ENCODE measurements at places on chromosomes 2 and 18. TPM values are rescaled to one million over a fixed set of nuclear protein-coding genes. Genes with fewer than 3 reads are reported as not detected.
A peak's percentile ranks its signal among the peaks of the same experiment; 100 is the strongest.

DNA sequence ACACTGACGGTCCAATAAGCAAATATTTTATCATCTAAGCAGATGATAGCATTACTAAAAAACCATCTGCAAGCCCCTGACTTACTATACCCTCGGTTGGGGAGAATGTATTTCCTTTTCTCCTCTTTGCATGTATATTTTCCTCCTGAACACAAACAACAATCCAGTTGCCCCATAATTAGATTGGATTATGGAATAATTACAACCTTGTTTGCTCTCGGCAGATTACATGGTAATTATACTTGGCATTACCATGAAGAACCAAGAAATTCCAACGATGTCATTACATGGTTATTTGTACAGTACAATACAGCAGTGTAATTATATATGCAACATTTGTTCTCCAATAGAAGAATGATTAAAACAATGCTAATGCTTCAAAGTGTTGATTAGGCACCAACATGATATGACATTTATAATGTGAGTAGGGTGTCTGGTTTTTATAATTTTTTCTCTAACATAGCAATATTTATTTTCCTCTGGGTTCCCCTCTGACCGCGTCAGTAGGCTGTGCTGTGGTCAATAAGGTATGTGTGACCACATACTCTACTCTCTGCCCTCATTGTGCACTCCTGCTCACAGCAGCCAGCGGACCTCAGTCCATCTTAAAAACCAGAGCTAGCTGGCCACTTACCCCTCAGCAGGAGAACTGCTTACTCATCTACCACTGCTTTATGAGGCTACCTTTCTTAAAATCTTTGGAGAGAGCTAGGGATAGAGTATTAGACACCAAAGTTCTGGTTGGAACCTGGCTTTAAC is 176.1 kb downstream of the INSIG2 start:
- no peak for DNase-seq

DNA sequence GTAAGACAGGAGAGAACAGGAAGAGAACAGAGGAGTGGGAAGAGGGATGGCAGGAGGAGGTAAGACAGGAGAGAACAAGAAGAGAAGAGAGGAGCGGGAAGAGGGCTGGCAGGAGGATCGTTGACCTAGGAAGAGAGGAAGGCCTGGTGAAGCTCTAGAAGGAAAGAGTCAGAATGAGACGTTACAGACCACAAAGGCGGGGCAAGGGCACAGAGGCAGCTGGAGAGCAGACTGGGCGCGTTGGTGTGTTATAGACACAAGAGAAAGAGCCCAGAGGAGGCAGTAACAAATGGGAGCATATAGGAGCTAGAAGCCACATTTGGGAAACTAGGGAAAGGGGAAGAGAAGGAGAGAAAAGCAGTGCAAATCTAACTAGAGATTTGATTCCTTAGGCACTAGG is 26.6 kb downstream of the PTRHD1 start:
- no peak for DNase-seq

DNA sequence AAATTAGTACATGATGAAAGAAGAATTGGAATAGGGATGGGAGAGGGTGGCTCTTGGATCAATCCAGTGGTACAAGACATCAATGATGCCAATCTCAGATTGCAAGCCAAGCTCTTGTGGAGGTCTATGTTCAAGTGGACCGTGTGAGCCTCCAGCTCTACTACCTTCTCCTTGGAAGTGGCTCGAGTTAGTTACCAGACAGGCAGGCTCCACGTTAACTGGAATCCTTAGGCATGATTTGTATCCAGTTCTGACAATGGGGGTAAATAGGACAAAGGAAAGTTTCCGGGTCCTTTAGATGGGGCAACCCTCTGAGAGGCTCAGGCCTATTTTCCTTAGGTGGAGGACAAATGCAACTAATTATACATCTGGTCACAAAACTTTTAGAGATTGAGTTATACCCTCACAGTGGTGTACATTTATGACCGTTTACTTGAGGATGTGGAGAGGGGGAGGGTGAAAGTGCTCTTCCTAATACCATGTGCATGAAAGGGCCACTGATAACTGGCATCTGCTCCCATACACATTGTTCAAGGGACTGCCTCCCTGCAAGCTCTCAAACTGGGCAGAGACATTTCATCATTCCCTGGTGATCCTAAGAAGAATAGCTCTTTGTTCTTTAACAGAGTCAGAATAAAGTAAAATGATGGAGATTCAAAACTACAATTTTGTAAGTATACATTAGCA is 180.2 kb downstream of the SOCS6 start:
- no peak for DNase-seq

GRCh38 chr2:12965540-12966269 is 249.0 kb downstream of the TRIB2 start:
- DNase-seq: no peak

- DNase-seq: no peak
These were observed 104.8 kb downstream of the TANC1 start for GRCh38 chr2:159073256-159073655.

GRCh38 chr2:63872571-63873328 is 31.1 kb downstream of the UGP2 start:
- DNase-seq: no peak

DNA sequence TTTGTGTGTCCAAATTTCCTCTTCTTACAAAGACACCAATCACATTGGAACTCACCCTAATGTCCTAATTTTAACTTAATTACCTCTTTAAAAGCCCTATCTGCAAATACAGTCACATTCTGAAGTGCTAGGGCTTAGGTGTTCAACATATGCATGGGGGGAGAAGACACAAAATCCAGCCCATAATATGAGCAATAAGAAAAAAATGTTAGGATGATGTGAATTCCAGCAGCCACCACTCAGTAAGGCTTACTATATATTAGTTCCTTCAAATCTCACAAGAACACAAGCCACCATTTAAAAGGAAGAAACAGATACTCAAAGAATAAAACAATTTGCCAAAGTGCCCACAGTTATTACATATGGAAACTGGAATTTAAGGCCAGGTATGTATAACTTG is 285.7 kb downstream of the EPHA4 start:
- no peak for DNase-seq

DNA sequence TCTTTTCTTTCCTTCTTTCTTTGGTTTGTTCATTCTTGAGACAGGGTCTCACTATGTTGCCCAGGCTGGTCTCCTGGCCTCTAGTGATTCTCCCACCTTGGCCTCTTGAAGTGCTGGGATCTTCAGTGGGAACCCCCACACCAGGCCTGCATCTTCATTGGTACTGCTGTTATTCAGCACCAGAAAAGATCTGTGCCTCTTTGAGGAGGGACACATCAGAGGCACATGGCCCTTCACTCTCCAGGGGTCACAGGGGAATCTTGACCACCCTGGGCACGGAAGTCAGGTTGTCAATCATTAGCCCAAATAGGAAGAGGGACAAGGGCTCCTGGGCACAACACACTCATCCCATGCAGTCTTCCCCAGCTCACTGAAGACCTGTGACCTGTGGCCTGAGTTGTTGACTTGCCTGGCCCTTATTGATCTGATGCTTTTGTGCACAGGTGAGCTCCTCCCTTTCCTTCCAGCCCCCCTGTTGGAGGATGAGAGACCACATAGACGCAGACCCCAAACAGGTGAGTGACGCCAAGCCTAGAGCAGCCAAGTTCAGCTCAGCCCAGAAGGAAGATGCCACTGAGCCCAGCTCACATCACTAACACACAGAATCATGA is 33.0 kb upstream of the ODC1 start:
- DNase-seq: no peak

DNA sequence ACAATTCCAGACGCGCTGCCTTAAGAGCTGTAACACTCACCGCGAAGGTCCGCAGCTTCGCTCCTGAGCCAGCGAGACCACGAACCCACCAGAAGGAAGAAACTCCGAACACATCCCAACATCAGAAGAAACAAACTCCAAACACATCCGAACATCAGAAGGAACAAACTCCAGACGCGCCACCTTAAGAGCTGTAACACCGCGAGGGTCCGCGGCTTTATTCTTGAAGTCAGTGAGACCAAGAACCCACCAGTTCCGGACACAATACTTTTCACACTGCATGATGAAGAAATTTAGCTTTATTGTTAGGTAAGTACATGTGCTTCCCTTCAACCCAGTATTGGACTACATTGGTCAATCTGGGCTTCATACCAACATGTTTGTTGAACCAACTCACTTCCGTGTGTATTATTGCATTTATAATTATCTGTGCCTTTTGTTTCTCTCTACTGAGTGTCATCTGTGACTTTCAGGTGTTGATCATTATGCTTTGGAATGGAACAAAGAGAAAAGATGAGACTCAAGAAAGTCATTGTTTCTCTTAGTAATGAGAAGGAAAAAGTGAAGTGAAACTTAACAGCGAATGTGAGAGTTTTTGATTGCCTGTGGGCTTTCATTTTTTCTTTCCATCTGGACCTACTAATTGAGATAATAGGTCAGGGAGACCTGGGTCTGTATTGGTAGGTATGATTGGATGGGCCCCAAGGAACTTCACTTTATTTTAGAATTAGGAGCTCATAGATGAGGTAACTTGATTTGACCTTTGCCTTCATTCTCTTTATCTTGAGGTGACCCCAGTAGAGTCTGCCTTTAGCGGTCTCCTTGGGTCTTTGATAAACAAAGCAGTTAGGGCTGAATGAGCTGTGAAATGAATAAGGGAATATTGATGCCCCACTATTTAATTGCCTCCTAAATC is 76.1 kb upstream of the CAVIN2 start:
- no peak for DNase-seq

GRCh38 chr2:177261116-177262060 is 3.1 kb downstream of the NFE2L2 start:
- no peak for DNase-seq

- DNase-seq: no peak
These were observed 51.0 kb upstream of the EML4 start for GRCh38 chr2:42117923-42118753.

GRCh38 chr2:44906972-44907371 is 34.5 kb upstream of the SIX3 start:
- DNase-seq: no peak

- DNase-seq: no peak
These were observed 156.1 kb upstream of the TRIB2 start for GRCh38 chr2:12560618-12561017.

DNA sequence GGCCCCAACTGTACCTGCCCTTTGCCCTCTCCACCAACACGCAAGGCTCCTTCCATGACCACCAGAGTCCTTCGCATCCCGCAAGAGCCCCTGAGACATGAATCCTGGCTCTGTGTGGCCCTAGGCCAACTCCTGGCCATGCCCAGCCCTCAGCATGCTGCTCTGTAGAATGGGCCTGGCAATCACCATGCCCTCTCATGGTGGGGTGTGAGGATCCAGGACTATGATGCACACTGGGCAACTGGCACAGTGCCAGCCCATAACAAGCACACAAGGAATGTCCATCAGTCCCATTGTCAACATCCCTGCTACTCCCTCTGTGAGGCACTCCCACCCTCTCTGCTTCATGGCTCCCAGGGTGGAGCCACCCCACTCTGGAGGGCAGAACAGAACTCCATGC is 44.7 kb downstream of the FER1L5 start:
- DNase-seq: no peak

- DNase-seq: no peak
These were observed 60.3 kb downstream of the STEAP3 start for GRCh38 chr2:119283873-119284331.

GRCh38 chr18:50955253-50955652 is 12.6 kb upstream of the ELAC1 start:
- no peak for DNase-seq

GRCh38 chr2:160075171-160075570 is 12.8 kb upstream of the PLA2R1 start:
- no peak for DNase-seq

DNA sequence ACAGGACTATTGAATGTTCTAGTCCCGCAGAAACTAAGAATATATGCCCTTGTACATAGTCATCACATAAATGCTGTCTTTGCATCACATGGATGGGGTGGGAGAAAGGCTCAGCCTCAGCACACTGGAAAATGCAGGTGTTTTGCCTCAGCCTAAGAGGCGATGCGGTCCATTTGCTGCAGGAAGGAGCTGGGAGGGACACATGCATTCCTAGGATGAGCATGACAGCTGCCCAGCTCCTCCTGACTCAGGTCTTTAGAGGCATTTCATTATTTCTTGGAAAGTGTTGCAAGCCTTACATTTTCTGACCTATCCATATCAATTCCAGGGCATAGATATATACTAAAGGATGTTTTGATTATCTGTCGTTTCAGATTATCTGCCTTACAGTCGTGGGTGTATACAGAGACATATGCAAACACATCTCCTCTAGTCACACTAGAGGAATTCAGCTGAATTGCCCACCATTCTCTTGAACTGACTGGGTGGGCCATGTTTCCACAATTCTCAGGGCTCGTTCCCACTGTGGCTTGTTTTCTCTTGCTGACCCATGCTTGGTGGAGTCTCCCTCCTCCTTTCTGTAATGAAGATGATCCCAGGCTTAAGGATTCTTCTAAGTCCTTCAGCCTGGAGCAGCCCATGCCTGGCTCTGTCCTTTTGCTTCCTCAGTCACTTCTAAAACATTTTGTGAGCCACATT is 156.9 kb downstream of the SETBP1 start:
- DNase-seq: no peak

- DNase-seq: peak; percentile 62
These were observed 714 bp downstream of the RPIA start for GRCh38 chr2:88692187-88692586.

GRCh38 chr2:162766092-162766491 is 72.5 kb downstream of the KCNH7 start:
- no peak for DNase-seq

GRCh38 chr18:74528478-74528877 is 5.8 kb upstream of the CNDP1 start:
- DNase-seq: no peak

DNA sequence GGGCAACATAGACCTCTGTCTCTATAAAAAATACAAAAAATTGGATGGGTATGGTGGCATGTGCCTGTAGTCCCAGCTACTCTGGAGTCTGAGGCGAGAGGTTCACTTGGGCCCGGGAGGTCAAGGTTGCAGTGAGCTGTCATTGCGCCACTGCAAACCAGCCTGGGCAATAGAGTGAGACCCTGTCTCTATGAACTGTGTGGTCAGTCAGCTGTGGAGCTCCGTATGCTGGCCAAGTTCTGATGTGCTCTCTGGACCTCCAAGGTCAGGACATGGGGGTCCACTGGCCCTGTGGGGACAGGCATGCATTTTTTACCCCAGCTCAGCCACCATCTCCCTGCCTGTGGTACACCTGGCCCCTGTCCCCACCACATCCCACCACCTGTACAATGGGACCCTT is 71.6 kb downstream of the TMEM131 start:
- DNase-seq: no peak

SERPINB2 gene
- total RNA-seq: not detected

MC5R gene
- total RNA-seq: not detected

MOCOS gene
- total RNA-seq: 0.05 TPM

SCYGR4 gene
- not detected for total RNA-seq

ZDBF2 gene
- 12.4 TPM for total RNA-seq

TXNDC2 gene
- not detected for total RNA-seq

LYPD1 gene
- not detected for total RNA-seq

FAM168B gene
- total RNA-seq: 52.7 TPM

PLCD4 gene
- total RNA-seq: 0.30 TPM

SLC11A1 gene
- total RNA-seq: 0.17 TPM

MAL gene
- 237 TPM for total RNA-seq

GDF7 gene
- total RNA-seq: not detected

EPB41L3 gene
- total RNA-seq: 14.0 TPM

LBX2 gene
- total RNA-seq: not detected

LRP2 gene
- total RNA-seq: 0.15 TPM
